Activated CD4-positive, alpha-beta T cell treated with anti-CD3 and anti-CD28 coated beads, Interleukin-2, amount 50 U/mL, for 24 hours (primary cell): ENCODE measurements at places on chromosomes 2 and 18.

DNA sequence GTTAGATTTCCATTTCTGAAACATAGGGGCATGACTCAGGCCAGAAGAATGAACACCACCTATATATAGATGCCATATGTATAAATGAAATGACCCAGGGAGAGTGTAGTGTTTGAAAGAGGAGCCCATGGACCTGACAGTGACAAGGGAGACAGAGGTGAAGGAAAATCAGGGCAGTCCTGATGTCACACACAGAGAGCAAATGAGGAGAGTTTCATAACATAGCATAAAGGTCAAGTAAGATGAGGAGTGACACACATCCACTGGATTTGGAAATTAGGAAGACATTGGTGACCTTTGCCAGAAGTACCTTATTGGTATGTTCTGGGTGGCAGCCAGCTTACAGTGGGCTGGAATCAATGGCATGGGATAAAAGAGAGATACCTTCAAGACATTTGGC, 276.7 kb downstream of the ZNF385B start:
- no peak for DNase-seq

GRCh38 chr2:9347411-9347881, 75.9 kb downstream of the ITGB1BP1 start:
- no peak for DNase-seq

GRCh38 chr2:74864728-74865722, 31.1 kb downstream of the HK2 start:
- DNase-seq, result no peak

DNA sequence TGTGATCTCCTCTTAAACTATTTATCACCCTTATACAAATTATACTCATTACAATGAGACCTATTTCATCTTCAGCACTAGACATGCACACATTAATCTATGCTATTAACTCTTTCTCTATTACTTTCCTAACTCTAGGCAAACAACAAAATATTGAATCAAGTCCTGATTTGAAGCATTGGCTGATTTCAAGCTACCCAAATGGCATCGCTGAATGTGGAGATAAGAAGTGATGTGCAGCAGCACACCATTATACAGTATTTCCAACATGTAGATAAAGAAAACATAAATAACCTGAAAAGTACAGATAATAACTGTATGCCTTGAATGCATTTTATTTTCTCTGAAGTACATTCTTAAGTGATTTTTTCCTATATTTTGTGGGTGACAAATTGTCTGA, 268.6 kb upstream of the GULP1 start:
- no peak for DNase-seq

DNA sequence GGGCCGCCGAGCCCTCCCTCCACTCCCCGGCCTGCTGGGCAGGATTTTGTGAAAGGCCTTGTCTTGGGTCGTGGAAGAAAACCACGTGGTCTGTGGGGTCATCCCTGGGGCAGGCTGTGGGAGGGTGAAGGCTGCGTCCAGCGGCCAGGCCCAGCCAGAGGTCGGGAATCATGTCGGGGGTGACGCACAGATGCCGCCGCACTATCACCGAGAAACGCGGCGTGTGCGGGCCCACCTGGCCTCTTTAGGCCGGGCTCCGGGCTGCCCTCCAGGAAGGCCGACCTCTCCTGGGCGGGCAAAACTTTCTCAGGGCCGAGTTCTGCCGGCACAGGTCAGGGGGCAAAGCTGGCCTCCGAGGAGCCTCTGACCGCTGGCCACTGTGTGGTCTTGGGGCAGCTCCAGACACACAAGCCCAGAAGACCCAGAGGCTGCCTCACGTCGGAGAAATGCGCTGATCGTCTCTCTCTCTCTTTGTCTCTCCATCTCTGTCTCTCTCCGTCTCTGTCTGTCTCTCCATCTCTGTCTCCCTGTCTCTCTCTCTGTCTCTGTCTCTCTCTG, 28.4 kb downstream of the NFATC1 start:
- DNase-seq, result no peak

DNA sequence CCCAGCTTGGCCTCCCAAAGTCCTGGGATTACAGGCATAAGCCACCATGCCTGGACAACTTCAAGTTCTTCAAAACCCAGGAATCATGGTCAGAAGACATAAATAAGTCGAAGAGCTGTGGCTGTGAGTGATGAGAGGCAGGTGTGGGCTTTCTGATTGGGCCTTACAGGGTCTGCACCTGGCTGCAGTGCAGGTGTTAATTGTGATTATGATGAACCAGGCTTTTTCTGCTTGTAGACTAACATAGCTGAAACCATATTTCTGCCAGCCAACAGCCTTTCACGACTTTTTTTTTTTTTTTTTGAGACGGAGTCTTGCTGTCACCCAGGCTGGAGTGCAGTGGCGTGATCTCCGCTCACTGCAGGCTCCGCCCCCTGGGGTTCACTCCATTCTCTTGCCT, 14.9 kb upstream of the DTNB start:
- DNase-seq, result no peak

DNA sequence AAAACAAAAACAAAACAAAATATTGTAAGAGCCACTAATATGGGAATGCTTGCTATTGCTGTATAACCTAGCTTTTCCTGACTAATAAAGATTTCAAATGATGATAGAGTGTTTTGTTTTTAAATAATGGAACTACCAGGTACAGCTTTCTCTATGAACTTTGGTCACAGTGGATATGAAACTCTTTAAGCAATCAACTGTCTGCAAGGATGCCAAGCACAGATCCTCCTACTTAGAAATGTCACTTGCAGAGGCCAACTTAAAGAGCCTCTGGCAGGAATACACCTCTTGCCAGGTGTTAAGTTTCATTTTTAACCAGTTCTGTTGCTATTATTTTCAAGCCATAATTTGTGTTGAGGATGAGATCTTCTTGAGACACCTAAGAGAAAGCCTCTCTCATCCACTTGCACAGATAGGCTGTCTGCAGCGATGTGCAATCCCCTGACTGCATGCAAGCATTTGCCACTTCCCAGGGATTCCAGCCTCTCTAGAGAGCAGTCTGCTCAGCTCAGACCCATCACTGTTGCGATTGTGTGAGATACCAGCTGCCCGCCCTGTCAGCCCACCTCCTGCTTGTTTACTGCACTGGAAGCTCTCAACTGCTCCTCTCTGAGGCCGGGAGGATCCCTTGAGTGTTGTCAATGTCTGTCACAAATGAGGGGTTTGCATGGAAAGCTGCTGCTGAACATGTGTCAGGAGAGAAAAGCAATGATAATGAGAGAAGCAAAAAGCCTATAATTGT, 86.1 kb upstream of the SCG2 start:
- DNase-seq, result no peak

DNA sequence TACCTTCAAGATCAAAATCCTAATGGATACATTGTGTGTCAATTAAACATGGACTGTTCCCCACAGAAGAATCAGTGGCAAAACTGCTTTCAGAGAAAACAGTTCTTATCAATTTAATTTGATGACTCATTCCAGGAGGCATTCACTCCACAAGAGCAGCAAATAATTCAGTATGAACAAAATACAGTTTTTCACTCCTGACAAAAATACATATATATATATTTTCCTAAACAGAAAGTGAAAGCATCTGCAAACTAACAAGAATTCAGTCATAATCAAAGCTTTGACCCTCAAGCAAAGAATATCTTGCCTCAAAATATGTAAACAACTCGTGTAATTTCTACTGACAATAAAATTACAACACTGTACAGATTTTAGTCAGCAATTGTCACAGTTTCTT, 685.1 kb upstream of the SLC8A1 start:
- DNase-seq, result no peak

- no peak for DNase-seq
These were observed 53.4 kb upstream of the ACSL3 start for GRCh38 chr2:222807431-222807830.

DNA sequence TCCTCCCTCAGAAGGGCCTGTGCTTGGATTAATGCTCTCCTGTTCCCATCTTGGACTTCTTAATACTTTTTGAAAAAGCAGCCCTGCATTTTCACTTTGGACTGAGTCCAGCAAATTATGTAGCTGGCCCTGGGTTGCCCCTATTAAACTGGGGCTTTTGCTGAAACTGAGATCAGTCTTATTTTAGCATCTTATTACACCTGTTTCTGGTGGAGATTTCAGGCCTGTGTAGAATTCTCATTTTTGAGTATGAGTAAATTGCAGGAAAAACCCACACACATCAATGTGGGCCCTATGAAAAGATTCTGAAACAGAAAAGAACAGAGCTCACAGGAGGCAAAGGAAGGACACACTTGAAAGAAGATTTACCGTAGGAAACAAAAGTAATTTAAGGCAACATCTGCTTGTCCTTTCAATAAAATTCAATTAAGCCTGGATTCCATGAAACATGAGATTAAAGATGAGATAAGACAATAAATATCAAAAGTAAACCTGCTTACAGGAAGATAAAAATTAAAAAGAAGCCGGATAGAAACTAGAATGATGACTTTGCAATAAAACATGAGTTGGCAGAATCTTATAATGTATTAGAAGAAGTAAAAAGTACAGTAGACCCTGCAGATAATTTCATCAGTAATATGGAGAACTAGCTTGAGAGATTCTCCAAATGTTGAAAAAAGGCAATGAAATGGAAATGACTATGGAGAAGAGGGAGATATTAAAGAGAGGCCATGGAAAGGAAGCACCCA, 90.7 kb upstream of the GCFC2 start:
- no peak for DNase-seq

DNA sequence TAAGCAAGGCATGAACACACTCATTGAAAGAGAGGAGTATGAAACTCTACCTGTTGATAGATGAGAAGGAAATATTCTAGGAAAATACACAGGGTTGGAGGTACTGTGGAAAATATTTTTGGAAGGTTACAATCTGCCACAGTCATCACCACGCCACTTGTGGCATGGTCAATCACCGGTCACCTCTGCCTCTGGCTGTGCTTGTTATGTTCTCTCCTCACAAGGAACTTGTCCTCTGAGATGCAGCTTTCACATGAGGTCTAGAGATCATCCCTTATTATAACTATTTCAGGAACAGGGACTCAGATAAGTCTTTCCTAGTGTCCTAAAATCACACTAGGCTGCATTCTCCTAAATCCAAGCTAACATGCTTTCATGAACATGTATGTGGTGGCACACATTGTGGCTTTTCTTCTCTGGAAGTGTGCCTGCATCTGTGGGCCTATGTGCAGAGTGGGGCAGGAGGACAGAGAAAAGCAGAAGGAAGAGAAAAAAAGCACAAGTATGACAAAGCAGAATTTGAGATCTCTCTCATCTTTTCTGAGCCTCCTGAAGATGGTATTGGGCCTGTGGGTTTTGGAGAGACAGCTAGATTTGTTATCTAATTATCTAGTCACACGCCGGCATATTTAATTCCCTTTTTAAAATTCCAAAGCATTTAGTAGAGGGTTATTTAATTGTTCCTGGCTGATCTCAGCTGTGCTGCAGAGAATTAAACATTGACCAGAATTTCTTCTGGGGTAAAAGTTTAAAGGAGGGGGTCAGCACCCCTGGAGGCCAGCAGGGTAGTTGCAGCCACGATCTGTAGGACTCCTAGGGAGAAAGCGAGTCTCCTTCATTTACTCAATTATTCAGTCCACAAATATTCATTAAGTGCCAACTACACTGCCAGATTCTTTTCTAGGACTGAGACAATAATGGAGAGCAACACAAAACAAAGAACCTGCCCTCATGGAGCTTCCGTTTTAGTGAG, 294.6 kb downstream of the RDH14 start:
- DNase-seq, result no peak

GRCh38 chr2:75498907-75499306, 61.8 kb downstream of the EVA1A start:
- no peak for DNase-seq

DNA sequence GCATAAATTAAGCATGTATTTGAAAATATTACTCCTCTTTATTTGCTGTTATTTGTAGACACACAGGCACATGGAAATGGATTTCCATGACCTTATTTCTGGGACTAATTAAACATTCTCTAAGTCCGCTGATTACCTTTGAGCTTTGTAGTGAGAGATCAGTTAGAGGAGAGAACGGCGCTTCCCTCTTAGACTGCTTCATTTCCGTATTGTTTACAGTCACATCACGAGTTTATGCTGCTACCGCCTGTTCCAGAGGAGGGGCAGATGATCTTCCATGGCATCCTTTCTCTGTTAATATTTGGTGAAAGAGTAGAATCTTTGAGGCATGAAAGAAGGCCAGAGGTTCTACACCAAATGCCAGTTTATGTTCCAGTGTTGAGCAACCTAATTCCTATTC, 404.4 kb downstream of the TRIB2 start:
- DNase-seq, result no peak

- no peak for DNase-seq
These were observed 125.7 kb downstream of the PDE1A start for GRCh38 chr2:182301093-182301492.

DNA sequence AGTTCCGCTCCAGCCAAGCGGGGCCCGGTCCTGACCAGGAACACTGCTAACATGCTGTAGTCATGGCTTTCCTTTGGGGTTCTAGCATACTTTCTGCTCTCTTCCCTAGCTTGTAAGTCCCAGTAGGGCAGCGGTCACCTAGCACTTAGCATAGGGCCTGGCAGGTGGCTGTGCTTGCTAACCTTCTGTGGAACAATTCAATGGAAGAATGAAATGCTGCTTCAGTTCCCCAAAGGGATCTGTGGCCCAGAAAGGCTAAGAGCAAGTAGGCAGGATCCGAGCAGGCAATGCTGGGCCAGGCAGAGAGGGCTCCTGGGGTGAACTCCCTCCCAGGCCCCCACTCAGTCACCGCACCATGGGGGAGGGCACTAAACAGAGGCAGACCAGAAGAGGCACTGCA, 266.8 kb downstream of the CELF4 start:
- DNase-seq, result no peak

DNA sequence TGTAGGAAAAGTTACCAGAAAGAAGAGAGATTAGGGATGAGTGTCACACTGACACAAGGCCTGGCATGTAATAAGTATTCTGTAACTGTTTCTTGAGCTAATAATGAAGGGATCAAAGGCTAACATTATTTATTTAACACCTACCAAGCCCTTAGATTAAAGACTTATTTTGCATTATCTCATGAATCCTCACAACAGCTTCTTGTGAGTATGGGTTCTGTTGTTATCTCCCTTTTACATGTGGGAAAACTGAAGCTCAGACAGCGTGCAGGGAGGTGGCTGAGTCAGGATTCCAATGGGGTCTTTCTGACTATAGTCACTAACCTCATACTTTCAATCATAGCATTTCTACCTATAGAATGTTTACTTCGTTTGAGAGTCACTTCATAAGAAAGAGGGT, 79.0 kb upstream of the PROKR1 start:
- DNase-seq, result no peak

GRCh38 chr2:101380376-101380775, 6.9 kb downstream of the CREG2 start:
- no peak for DNase-seq

- DNase-seq, result no peak
These were observed 417.4 kb downstream of the TNS1 start for GRCh38 chr2:217585362-217585761.

DNA sequence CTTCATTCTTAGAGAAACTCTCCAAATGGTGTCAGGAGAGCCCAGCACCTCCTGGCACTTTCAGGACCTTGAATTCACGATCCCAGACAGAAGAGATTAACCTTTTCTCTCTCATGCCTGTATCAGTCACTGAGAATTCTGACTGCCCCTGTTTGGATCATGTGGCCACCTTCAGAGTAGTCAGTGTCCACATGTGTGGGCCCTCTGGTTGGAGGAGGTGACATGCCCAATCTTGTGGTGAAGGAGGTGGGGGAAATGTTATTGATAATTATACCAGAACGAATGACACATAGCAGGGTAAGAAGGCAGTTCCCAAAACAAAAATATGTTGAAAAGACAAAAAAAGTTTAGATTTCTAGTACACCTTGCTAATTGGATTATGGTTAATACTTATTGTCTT, 31.7 kb downstream of the UBXN4 start:
- DNase-seq, result no peak

- DNase-seq, result no peak
These were observed 230.2 kb downstream of the CDCA7 start for GRCh38 chr2:173584676-173585458.

GRCh38 chr2:239344857-239345216, 56.0 kb downstream of the HDAC4 start:
- DNase-seq, result no peak
